ENCODE measurements at places on chromosomes 3 and 15.

- no peak for DNase-seq
These were observed 111.4 kb downstream of the ZMAT3 start for GRCh38 chr3:178960181-178960580.

DNA sequence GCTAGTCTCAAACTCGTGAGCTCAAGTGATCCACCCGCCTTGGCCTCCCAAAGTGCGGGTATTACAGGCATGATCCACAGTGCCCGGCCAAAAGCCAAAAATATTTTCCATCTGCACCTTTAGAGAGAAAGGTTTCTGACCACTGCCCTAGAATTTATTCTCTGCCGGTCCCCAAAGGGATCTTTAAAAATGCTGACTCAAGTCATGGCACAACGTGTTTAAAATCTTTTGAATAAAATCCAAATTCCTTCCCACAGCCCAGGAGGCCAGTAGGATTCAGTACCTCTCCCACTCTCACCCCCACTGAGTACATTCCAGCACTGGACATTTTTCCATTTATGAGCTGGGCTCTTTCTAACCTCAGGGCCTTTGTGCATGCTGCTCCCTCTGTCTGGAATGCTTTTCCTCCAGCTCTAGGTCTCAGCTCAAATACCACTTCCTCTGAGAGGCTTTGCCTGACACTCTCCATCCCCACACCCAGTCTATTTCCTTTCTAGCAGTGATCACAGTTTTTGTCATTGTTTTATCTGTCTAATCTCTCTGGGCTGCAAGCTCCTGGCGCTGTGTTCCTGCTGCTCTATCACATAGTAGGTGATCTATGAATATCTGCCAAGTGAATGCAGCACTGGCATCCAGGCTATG lies 502.9 kb downstream of the SHQ1 start:
- DNase-seq, result no peak

DNA sequence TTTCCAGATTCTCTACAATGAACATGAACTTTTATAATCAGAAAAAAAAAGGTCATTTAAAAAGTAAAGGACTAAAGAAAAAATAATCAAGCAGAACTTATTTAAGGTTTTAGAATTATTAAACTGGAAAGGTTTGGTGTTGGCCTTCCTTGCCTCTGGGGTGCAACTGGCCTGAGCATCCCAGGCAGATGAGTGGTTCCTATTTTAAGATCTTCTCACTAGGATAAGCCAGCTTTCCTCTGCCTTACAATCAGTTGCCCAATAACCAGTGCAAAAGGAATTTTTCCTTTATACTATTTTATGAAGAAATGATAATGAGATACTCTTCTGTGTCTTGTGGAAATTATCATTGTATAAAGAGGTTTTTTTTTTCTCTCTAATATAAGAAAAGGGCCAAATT lies 56.6 kb downstream of the SEC22A start:
- no peak for DNase-seq

DNA sequence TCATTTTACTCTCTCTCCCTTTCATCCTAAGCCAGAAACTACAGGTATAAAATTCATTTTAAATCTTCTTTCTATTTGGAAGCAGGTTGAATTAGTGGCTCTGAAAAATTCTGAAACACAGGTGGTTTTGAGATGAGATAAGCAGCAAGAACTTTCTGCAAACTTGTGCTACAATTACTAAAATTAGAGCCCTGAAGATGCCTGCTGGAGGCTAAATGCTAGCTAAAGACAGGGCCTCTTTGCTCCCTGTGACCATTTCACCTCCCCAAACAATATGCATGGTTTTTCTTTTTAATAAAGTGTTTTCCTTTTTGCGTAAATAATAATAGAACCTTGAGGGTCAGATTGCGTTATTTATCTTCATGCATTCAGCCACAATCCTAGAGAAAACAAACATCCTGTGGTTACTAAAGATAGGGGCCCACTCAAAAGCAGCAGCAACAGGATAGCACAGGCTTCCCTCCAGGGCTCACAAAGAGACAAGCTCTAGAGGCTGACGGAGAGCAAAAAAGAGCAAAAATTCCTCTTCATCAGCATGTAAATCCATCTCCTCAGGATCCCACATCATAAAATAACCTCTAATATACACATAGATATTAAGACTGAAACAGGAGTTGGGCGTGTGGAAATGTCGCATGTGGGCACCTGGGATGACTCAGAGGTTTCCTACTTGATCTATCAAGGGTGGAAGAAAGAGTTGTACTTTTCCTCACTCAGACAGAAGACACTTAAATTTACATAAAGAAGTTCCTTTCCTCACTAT lies 26.5 kb upstream of the CP start:
- DNase-seq, result peak; percentile 5

DNA sequence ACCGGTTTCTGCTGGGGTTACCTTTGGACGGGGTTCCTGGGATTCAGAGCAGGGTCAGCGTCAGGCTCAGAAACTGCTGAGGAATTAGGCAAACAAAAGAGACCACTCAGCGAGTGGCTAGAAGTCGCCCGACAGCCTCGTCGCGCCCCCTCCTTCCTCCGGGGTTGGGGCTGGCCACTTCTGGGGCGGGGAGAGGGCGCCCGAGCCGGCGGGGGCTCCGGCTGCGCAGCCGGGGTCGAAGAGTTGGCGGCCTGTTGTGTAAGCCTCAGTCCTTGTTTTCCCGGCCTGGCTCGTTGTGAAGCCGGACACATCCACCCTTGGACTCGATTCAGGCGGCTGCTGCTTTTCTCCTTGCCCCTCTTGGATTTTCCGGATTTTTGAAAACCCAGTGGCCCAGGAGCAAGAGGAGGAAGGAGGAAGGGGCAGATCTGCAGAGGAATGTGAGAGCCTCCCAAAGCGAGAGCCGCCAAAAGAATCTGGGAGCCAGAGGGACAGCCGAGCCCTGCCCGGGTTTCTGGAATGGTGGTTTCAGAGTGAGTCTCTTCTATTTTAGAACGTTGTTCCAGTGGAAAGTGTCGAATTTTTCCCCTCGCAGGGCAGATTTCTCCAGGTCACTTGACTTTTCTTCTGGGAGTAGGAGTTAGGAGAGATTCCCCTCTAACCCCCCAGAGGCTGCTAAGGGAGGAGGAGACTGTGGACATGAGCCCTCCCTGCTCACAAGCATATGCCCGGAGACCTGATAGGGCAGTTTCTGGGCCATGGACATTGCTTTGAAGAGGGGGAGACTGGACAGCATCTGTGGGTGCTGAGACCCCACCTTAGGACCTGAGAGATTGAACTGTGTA lies 666 bp downstream of the SNX33 start:
- no peak for DNase-seq

DNA sequence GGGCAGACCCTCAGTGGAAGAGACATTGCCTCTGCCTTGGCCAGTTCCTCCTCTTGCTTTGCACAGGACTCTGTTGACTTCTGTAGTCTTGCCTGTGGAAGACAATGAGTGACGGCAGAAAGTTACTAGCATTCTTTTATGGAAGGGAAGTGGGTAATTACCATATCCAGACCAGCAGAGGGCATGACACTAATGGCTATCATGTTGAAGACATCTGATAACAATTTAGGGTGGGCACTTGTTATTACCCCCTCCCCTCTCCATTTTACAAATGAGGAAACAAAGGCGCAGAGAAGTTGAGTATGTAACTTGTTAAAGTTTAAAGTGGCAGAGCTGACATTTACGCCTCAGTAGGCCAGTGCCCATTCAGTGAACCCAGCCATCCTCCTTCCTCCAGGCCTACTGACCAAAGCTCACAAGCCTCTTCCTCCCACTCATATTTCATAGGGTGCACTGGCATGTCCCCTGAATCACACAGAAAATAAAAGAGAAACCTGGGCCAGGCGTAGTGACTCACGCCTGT lies 48.2 kb upstream of the FMN1 start:
- DNase-seq, result peak; percentile 30

Measured in OCI-M1 (cell line).